CD4-positive, alpha-beta T cell treated with Interleukin-21 for 1 hour (primary cell): ENCODE measurements at places on chromosomes 5 and 9.
A peak's percentile ranks its signal among the peaks of the same experiment; 100 is the strongest.

- DNase-seq, result no peak
Measured at GRCh38 chr5:162703914-162704313, 636.3 kb downstream of the GABRG2 start.

GRCh38 chr5:36756848-36757247 lies 119.7 kb upstream of the NIPBL start:
- DNase-seq, result no peak

- no peak for DNase-seq
Measured at GRCh38 chr5:56170557-56170956, 62.6 kb downstream of the ANKRD55 start.

GRCh38 chr9:105320568-105320967 lies 76.1 kb downstream of the SLC44A1 start:
- no peak for DNase-seq

DNA sequence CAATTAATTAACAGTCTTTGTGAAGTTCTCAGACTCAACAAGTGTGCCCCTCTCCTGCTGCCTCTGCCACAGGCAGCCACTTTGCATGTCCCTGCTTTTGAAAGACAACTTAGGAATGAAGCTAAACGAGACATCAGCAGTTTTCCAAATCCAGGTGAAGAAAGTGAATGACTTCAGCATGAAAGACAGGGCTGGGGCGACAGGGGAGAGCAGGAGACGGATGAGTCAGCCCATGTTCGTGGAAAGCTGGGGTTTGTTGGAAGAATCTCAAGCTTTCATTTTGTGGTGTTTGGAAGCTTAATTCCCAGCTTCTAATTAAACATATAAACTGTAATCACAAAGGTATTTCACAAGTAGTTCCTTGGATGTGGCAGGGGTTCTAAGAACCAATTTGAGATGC lies 207.8 kb upstream of the MAP3K1 start:
- no peak for DNase-seq

DNA sequence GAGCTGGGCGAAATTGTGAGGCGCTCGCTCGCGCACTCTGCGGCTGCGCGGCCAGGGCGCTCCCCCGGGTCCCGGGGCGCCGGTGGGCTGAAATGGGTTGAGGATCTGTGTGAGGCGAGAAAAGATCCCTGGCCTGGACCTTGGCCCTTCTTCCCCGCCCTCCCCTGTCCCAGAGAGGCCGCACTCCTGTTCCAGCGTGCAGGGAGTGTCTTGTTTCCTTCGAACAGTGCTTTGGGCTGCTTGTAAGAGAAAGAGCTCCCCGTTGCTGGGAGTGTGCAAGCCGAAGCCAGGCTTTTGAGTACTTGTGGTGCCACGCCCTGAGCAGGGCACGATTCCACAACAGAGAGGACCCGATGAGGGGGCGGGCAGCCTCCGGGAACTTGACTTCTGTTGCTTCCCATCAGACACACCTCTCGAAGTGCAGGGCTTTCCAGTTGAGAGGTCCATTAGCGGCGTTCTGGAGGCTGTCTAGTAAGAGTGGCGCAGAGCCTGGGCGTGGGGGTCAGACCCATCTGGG lies 535 bp downstream of the DOLPP1 start:
- no peak for DNase-seq

- DNase-seq, result no peak
Measured at GRCh38 chr5:60346393-60346792, 353.6 kb downstream of the DEPDC1B start.

DNA sequence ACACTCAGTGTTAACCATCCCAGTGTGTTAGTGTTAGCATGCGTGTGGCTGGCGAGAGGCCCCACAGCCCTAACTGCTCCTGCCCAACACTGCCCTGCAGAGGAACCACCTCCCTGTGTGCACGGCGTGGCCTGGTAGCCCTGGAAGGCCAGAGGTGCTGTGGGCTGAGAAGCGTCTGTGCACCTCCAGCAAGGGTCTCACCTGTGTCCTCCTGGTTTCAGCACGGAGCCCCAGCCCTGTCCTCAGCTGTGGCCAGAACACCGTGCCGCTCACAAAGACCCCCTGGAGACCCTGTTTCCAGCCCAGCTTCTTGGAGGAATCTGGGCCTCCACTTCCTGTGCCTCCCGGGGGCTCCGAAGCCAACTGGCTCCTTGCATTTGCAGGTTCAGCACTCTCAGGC lies 56.1 kb upstream of the NRARP start:
- DNase-seq, result no peak

DNA sequence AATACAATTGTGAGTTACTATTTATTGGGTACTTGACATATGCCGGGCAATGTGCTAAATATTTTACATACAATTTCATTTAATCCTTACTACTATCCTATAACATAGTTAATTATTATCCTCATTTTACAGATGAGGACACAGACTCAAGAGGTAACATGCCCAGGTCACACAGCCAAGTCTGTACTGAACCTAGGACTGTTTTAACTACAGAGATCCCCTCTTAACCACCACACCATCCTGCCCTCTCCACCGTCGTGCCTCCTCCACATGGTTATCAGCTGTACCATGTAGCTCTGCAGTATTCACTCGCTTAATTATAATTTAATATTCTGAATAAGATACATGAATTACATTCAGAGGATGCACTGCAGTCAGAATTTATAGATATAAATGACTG lies 5.3 kb downstream of the RAB14 start:
- DNase-seq, result no peak

DNA sequence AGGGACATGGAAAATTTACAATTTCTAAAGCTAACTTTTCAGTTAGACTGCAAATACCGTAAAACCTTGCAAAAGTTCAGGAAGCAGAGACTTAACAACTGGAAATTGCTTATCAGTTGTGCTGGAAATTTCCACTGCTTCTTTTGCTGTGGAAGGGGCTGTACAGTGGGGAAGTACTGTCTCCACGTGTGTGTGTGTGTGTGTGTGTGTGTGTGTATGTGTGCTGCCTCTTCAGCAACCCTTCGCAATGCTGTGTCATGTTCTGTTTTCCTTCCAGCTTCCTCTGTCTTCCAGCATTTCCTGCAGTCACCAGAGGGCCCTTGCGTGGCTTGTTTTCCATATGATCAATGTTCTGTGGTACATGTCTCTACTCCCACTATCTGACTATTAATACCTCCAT lies 87.5 kb upstream of the RANBP3L start:
- no peak for DNase-seq

- no peak for DNase-seq
Measured at GRCh38 chr5:173792781-173793547, 95.2 kb upstream of the CPEB4 start.

DNA sequence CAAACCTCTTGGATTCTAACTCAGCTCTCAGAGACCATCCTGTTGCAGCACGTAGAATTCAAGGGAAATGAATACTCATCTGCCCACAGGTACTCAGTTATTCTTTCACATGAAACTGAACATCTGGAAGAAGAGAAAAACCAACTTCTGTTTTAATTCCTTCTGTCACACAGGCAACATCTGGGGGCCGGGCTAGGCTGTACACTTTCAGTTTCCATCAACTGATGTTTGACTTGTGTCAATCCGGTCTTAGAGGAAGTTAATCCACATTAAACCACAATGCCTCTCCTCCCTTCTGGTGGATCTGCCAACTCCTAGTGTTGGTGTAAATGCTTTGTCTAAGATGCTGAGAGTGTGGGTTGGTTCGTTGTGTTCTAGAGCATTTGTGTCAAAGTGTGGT lies 17.6 kb downstream of the DMRT3 start:
- no peak for DNase-seq

GRCh38 chr9:19130436-19130835 lies 3.1 kb upstream of the PLIN2 start:
- no peak for DNase-seq

DNA sequence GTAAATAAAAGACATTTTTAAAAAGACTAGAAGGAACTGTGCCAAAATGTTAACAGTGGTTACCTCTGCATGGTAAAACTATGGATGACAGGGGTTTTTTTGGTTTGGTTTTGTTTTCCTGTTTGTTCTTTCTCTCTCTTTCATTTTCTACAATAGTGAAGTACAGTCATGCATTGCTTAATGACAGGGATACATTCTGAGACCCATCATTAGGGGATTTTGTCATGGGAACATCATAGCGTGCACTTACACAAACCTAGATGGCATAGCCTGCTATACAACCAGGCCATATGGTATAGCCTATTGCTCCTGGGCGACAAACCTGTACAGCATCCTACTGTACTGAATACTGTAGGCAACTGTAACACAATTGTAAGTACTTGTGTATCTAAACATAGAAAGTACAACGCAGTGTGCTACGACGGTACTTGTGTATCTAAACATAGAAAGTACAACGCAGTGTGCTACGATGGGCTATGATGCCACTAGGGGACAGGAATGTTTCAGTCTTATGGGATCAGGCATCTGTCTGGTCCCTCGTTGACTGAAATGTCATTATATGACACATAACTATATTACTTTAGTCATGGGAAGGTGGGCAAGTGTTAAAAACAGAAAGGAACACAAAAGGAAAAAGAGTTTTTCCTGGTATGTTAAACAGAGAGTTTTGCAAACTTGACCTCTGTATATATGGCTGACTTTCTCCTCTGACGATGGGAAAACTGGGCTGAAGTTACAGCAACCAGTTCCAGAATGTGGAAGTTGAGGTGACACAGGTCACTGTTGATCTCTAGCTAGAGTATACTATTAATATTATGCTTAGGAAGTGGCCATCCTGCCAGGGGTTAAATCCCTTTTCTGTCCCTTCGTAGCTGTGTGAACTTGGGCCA lies 7.4 kb upstream of the ADAM19 start:
- DNase-seq, result no peak

DNA sequence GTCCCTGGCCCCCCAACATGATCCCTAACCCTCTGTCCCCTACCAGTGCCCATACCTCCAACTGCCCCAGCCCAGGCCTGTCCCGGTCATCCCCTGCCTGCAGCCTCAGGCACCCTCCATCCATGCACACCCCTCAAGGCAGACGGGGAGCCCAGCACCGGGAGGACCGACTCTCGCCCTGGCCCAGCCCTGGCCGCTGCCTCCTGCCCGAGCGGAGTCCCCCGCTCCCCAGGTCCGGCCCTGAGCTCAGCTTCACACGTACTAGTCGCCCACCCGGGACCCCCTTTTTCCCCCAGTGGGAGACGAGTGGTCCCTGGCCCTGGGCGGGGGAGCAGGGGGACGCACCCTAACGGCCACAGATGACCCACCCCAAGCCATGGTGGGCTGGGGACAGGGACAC lies 49.0 kb upstream of the UBAC1 start:
- DNase-seq, result no peak

- no peak for DNase-seq
Measured at GRCh38 chr9:18606846-18607245, 132.9 kb downstream of the ADAMTSL1 start.

GRCh38 chr5:175687231-175687701 lies 29.4 kb downstream of the HRH2 start:
- no peak for DNase-seq

- no peak for DNase-seq
Measured at GRCh38 chr5:68953875-68954617, 139.8 kb upstream of the SLC30A5 start.

GRCh38 chr5:127943061-127943371 lies 140.6 kb upstream of the SLC12A2 start:
- DNase-seq, result no peak

DNA sequence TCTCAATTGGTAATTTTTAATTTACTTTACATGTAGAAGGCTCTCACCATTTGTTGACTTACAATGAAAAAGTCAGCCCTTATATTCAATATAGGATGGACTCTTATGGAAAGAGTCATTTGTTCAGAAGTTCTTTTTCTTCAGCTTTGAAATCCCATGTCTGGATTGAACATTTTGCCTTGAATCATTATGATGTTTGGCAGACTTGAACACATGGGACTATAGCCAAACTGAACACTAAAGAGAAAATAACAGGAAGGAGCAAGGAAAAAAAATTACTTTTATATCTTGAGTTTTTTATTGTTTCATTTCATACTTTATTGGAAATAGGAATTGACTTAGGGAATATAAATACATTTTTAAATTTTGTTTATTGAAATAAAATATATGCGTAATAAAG lies 1503.0 kb downstream of the EFNA5 start:
- DNase-seq, result no peak

- no peak for DNase-seq
Measured at GRCh38 chr5:175493726-175494125, 15.4 kb downstream of the SFXN1 start.

GRCh38 chr9:98795970-98796363 lies 388 bp downstream of the ANKS6 start:
- peak; percentile 18 for DNase-seq

DNA sequence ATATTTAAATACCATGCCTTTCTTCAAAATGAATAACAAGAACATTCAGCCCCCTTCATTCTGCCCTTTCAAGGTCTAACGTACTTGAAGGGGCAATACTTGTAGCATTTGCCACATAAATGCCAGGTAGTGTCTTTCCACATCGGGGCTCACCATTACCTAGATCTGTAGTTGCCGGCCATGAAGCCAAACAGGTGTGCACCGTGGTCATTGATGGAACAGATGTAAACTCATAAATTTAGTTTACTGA lies 193.0 kb downstream of the CD180 start:
- DNase-seq, result no peak

GRCh38 chr5:139388198-139388821 lies 1.4 kb downstream of the MZB1 start:
- DNase-seq, result no peak

DNA sequence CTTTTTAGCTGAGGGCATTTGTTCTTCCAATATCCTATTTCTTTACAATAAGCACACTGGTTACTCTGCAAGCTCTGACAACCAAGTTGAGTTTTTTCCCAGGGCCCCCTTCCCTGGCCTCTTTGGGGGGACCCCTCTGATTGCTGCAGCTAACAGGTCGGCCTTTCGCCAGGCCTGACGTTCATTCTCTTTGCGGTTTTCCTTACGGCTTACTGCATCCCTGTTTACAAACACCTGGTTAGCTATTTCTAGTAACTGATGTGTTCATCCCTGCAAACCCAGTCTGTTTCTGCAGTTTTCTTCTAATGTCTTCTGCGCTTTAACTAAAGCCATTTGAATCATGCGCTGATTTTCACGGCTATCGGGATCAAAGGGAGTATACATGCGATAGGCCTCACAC lies 37.5 kb upstream of the PPP1R26 start:
- no peak for DNase-seq

- DNase-seq, result no peak
Measured at GRCh38 chr5:8710426-8710930, 835.4 kb downstream of the SEMA5A start.

- DNase-seq, result no peak
Measured at GRCh38 chr9:100856238-100856637, 172.3 kb upstream of the PLPPR1 start.

GRCh38 chr5:150605546-150605945 lies 34.9 kb upstream of the SYNPO start:
- no peak for DNase-seq

DNA sequence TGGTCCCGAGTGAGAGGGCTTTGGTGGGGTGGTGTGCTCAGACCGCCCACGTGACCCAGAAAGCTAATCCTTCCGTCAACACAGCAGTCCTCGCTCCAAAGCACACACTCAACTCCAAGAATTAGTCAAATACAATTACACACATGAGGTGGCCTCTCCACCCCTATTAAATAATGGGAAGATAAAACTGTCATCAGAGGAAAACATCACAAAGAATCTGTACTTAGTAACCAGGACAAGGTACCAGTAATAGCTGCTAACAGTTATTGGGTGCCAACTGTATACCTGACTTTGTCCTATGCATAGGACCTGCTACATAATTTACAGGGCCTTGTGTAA lies 222.8 kb downstream of the HSPA4 start:
- DNase-seq, result no peak

- no peak for DNase-seq
Measured at GRCh38 chr5:66805514-66806430, 209.6 kb downstream of the MAST4 start.
